ENCODE measurements at places on chromosomes 3 and 15. TPM values are rescaled to one million over a fixed set of nuclear protein-coding genes. Genes with fewer than 3 reads are reported as not detected.

TNNC1 gene
- 4,301 TPM for total RNA-seq

GRCh38 chr3:168325684-168326083 lies 230.0 kb upstream of the GOLIM4 start:
- no peaks in the 10 kb centered on the region for H3K27me3 ChIP-seq
- DNase-seq = no peak
- no peak overlapping the region for H3K27ac ChIP-seq
- no peak overlapping the region for H3K4me3 ChIP-seq
- no peaks in the 10 kb centered on the region for H3K36me3 ChIP-seq

GRCh38 chr3:57729334-57730045 lies 26.6 kb upstream of the SLMAP start:
- H3K27ac ChIP-seq = no peak overlapping the region
- no peaks in the 10 kb centered on the region for H3K36me3 ChIP-seq
- no peaks in the 10 kb centered on the region for H3K4me1 ChIP-seq
- H3K27me3 ChIP-seq = no peaks in the 10 kb centered on the region

GRCh38 chr3:148092624-148093347 lies 604.9 kb upstream of the AGTR1 start:
- no peak for DNase-seq
- H3K27ac ChIP-seq = no peak overlapping the region
- H3K4me1 ChIP-seq = no peaks in the 10 kb centered on the region
- H3K36me3 ChIP-seq = no peaks in the 10 kb centered on the region
- H3K27me3 ChIP-seq = no peaks in the 10 kb centered on the region
- H3K4me3 ChIP-seq = no peak overlapping the region

DNA sequence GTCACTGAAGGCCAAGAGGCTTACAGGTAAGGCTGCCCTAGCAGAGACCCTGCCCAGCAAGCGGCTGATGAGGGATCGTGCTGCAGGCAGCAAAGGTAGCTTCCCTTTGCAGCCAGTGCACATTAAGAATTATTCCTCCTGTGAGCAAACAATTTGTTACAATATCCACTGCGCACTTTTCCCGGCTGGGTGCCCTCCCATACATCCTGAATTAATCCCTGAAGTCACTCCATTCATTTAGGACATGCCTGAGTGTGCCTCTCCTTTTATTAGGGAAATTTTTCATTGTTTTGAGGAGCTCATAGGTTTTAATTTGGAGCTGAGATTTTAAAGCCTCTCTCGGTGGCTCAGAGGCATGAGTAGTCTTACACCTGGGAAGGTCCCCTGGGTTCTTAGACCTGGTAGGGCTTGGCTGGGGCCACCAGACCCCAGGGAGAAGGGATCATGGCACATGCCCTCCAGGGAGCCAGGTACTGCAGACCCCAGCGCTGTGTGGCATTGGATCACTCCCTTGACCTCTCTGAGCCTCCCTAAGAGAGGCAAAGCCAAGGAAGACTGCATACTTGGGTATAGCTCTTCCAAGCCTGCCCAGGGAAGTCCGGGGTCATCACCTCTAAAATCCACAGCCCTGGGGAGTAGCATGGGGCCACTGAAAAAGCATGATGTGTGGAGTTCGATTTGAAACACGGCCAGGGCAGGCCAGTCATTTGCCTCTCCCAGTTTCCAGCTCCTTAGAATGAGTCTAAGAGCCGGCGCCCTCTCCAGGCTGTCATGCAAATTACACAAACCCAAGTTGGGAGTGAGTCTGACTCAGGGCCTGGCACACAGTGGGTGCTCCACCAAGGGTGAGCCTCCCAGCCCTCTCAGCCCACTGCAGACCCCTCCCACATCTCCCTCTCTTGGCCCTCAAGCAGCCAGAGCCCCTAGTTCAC lies 151.9 kb upstream of the LINGO1 start:
- H3K36me3 ChIP-seq = no peaks in the 10 kb centered on the region
- peaks cover 20% of the 10 kb centered on the region for H3K27me3 ChIP-seq
- no peak overlapping the region for H3K27ac ChIP-seq
- no peaks in the 10 kb centered on the region for H3K4me1 ChIP-seq

- no peak overlapping the region for H3K27ac ChIP-seq
- no peak for DNase-seq
- H3K4me1 ChIP-seq = no peaks in the 10 kb centered on the region
- peaks cover 7% of the 10 kb centered on the region for H3K27me3 ChIP-seq
Measured at GRCh38 chr15:66019826-66020398, 150.6 kb downstream of the RAB11A start.

DNA sequence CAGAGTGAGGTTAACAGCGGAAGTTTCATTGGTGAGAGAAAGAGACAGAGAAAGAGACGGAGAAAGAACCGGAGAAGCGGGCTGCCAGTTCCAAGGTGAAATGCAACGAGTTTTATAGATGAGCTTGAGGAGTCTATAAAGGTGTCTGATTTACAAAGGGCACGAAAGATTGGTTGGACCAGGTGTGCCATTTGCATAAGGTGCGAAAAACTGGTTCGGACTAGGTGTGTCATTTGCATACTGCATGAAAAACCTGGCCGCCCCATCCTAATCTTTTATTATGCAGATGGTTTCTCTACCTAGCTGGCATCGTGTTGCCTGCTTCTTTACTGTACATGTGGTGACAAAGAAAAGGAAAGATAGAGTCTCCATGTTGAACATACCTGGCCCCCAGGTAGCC lies 253.8 kb upstream of the IGF1R start:
- peaks cover 15% of the 10 kb centered on the region for H3K27me3 ChIP-seq
- DNase-seq = no peak
- no peak overlapping the region for H3K4me3 ChIP-seq

GRCh38 chr3:120688121-120688520 lies 6.1 kb upstream of the HGD start:
- no peak for DNase-seq
- H3K27ac ChIP-seq = no peak overlapping the region
- no peaks in the 10 kb centered on the region for H3K27me3 ChIP-seq

GMNC gene
- total RNA-seq = 2.5 TPM

DNA sequence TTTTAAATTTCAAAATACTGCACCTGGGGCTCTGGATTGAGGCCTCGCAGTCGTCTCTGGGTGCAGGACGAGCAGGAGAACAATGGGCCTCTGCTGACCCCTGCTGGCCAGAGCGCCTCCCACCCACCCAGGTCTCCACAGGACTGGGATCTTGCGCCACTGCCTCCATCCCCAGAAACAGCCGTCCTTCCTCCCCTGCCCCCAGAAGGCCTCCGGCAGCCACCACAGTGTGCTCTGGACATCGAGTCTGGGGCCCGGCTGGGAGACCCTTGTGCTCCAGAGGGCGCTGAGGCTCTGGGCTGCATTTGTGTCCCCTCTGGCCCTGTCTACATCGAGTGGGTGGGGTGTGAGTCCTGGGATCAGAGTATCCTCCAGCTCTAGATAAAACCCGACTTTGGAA lies 6.7 kb upstream of the ACSBG1 start:
- no peaks in the 10 kb centered on the region for H3K36me3 ChIP-seq
- peaks cover 7% of the 10 kb centered on the region for H3K4me1 ChIP-seq
- DNase-seq = peak; percentile 85

GRCh38 chr15:92645731-92646130 lies 9.8 kb downstream of the FAM174B start:
- H3K36me3 ChIP-seq = no peaks in the 10 kb centered on the region
- no peak for DNase-seq
- no peak overlapping the region for H3K4me3 ChIP-seq
- no peak overlapping the region for H3K27ac ChIP-seq

DNA sequence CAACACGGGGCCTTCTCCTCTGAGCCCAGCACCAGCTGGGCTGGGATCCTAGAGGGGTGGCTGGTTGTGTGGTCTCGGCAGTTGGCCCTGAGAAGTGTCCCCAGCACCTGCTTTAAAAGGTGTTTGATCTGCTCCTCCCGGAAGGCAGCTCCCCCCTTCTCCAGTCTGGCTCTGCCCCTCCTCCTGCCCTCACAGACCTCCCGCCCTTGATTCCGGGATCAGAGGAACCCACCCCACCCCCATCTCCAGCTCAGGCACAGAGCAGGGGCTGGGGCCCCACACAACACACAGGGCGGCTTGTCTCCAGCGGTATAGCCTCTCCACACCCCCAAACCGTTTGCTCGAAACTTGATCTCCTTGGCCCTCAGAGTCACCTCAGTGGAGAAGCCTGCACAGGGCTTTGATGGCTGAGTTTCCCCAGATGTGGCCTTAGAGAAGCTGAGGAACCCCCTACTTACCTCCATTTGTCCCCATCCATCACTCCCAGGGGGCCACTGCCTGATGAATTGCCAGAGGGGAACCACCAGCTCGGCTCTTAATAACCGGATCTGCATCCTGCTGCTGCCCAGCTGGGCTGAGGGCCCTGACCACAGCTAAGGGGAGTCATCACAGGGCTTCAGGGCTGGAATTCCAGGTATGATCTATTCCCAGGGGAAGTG lies 6.4 kb upstream of the STRA6 start:
- H3K36me3 ChIP-seq = no peaks in the 10 kb centered on the region
- DNase-seq = no peak
- H3K4me1 ChIP-seq = peaks cover 11% of the 10 kb centered on the region
- H3K27me3 ChIP-seq = no peaks in the 10 kb centered on the region

DNA sequence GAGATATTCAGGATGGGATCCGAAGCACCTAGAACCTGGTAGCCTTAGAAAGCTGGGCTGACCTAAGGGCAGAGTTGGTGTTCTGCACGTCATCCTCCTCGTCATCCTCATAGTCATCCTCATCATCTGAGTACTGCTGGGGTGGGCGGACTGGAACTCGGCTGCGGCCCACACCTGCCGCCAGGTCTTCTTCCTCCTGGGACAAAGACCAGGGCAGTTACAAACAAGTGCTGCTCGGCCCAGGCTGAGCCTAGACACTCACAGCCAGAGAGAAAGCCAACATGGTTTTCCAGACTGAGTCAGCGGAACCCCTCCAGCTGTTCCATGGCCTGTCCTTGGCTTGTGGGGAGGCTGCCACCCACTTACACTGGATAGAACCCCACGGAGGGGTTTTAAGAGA lies 40.5 kb downstream of the SEMA3G start:
- H3K4me3 ChIP-seq = no peak overlapping the region
- peaks cover 88% of the 10 kb centered on the region for H3K36me3 ChIP-seq
- H3K27me3 ChIP-seq = no peaks in the 10 kb centered on the region
- H3K4me1 ChIP-seq = peaks cover 27% of the 10 kb centered on the region
- no peak for DNase-seq

DNA sequence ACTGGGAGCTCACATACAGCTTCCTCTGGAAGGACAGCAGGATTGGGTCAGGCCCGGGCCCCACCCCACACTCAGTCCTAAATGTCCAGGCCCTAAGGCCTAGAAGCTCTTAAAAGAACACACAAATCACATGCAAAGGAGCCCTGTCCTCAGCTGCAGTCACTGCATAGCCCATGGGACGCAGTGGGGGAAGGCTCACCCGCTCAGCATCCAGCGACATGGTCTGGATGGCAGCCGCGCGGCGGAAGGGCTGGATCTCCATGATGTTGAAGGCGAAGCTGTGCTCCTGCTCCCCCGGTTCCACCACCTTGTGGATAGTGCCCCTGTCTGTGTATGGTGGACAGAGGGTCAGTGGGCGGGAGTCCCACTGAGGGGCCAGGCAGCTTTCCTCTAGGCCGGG lies 22.1 kb downstream of the SEMA7A start:
- no peaks in the 10 kb centered on the region for H3K27me3 ChIP-seq
- DNase-seq = no peak
- H3K4me3 ChIP-seq = no peak overlapping the region
- no peak overlapping the region for H3K27ac ChIP-seq

FEZF2 gene
- not detected for total RNA-seq

UACA gene
- total RNA-seq = 57.1 TPM

DNA sequence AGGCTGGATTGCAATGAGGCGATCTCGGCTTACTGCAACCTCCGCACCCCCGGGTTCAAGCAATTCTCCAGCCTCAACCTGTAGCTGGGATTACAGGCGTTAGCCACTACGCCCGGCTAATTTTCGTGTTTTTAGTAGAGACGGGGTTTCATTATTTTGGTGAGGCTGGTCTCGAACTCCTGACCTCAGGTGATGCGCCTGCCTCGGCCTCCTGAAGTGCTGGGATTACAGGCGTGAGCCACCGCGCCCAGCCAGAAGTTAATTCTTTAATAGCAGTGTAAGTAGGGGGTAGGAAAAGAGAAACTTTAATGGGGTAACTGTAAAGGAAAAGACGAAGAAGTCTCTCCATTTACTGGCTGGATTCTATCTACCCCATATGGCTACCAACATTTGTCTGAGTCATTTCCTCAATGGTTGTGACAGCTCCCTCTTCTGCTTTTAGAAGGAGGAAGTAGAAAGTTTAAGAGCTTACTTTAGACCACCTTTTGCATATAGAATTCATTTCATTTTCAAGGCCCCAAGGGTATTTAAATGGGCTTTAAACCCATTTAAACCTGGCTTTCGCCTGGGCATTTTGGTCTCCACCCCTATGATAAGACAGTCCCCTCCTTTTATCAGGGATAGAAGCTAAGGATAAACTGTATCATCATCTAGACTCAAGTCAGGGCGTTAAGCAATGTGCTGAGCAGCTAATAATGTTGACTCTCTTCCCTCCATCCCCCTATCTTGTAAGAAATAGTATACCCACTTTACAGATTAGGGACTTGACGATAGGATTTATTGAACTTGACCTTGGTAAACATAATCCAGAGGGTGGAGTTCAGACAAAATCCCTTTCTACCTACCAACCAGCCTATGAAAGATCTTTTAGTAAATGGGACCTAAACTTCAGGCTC lies 1.1 kb upstream of the CDV3 start:
- DNase-seq = no peak
- peak overlapping the region; percentile 88 for H3K27ac ChIP-seq
- H3K27me3 ChIP-seq = no peaks in the 10 kb centered on the region
- peak overlapping the region; percentile 96 for H3K4me3 ChIP-seq

- H3K4me1 ChIP-seq = peaks cover 8% of the 10 kb centered on the region
- DNase-seq = no peak
- H3K4me3 ChIP-seq = peak overlapping the region; percentile 46
- H3K27me3 ChIP-seq = no peaks in the 10 kb centered on the region
- no peaks in the 10 kb centered on the region for H3K36me3 ChIP-seq
Measured at GRCh38 chr3:66154444-66154861, 66.3 kb upstream of the SLC25A26 start.

DNA sequence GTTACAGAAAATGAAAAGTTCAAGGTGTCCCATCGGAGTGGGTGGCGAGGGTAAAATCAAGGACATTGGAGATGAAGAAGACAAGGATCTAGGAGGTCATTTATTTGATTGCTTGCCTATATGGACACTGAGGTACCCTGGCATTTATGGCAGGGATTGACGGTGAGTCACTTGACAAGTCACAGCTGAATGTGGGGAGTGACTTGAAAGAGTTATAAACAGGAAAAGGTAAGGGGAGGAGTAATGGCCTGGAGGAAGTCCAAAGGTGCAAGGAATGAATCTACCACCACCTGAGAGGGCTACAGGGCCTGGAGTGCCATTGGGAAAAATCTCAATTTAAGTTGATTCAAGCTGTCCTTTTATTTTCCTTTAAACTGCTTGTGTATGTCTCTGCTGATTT lies 11.8 kb upstream of the SGO1 start:
- H3K36me3 ChIP-seq = no peaks in the 10 kb centered on the region
- no peaks in the 10 kb centered on the region for H3K4me1 ChIP-seq
- no peak overlapping the region for H3K27ac ChIP-seq
- H3K27me3 ChIP-seq = no peaks in the 10 kb centered on the region

MYZAP gene
- 458 TPM for total RNA-seq

All from heart left ventricle (tissue), 16 donors.